ENCODE measurements at places on chromosomes 1 and 21.
A peak's percentile ranks its signal among the peaks of the same experiment; 100 is the strongest.

DNA sequence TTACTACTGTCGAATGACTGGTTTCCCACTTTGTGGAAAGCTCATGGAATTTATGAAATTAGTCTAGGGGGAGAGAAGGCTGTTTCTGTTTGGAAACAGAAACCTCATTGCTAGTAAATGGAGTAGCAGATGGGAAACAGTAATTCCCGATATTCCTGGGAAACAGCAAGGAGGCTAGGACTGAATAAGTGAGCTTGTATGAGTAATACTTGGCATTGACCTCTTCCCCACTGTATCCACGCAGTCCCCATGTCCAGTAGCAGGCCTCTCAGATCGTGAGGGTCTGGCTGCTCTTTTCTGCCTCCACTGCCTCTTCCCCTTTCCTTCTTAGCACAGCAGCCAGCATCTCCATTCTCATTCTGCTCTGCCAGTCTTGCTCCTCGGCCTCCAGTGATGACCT is 75.5 kb downstream of the PRDM2 start:
- DNase-seq, result no peak

DNA sequence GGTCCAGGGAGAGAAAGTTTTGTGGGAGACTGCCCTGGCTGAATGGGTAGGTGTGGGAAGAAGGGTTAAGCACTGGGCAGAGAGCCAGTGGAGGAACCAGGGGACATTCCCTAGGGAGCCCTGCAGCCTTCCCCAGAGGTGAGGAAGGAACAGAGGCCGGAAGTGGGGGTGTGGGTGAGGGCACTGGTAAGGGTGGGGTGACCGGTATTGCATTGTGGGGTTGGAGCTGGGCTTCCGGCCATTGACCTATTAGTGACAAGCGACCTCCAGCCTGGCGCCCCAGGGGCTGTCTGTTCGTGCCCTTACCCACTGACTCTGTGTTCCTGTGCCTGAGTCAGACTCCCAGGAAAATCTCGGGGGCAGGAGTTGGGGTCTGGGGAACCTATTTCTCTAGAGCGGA is 3.5 kb upstream of the TSPAN1 start:
- DNase-seq, result no peak

DNA sequence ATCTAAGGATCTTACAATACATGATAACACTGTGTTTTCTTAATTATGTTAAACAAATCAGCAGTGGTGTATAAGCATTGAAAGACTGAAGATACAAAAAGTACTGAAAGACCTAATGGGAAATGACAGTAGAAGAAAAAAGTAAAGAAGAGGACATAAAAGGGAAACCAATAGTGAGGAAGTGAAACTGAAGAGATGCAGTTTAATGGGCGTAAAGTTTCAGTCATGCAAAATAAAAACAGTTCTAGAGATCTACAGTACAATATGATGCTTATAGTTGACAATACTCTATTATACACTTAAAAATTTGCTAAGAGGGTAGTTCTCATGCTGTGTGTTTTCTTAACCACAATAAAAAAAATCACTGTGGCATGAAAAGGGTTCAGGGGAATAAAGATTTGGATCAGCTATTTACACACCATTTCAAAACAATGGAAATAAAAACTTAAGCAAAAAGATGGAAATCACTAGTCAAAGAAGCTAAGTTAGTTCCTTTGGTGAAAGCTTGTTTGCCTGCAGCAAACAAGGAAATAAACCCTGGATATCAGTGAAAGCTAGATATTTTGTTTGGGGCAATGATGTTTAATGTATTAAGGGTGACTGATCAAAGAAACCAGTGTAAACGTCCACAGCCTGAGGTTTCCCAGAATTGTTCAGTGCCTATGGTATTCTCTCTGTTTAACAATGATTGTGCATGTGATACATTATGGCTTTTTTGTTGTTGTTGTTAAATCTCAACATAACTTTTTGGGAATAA is 1160.8 kb upstream of the ADGRL2 start:
- no peak for DNase-seq

GRCh38 chr1:170598618-170599017 is 65.3 kb upstream of the PRRX1 start:
- DNase-seq, result no peak

- no peak for DNase-seq
These were observed 28.6 kb downstream of the KAZN start for GRCh38 chr1:14626869-14627607.

- peak; percentile 42 for DNase-seq
These were observed 21.8 kb downstream of the RSPH1 start for GRCh38 chr21:42474043-42474831.

DNA sequence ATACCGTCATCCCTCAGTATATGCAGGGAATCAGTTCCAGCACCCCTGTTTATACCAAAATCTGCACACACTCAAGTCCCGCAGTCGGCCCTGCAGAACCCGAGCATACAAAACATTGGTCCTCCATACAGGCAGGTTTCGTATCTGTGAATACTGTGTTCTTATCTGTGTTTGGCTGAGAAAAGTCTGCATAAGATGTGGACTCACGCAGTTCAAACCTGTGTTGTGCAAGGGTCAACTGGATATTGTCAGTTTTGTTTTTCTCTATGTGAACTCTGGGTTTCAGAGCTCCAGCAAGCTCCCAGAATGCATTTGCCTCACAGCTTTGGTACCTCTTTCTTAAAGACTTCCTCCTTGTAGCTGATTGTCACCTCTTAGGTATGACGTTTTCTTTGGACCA is 100.6 kb downstream of the NR5A2 start:
- no peak for DNase-seq

DNA sequence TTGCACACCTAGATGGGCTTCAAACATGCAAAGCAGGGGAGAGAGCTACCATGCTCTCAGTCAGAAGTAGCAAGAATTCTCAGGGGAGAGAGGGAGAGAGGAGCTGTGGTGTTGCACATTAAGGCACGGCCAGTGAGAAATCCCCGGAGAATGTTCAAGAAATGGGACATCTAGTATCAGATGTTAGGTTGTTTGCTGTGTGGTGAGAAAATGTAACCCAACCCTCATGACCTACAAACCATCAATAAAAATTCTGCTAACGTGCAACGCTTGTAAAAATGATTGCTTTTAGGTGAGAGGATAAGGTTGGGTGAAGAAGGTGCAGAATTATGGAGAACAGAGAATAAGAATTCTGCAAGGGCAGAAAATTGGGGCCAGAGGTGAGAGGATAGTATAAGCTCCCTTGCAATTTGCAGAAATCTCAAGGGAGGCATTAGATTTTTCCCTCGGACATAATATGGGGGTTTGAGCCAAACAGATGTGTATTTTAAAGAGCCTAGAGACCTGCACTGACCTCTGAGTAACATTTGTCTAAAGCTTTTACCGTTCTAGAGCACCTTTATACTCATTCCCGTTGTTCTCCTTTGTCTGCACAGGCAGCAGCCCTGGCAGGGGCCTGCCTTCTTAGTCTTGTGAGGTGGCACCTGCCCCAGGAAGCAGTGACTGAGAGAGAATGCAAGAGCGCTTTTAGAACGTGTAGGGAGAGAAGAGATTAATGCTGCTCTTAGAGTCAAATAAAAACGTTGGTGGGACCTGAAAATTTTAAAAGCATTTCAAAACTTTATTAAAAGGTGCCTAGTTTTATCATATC is 25.4 kb upstream of the KIAA0040 start:
- no peak for DNase-seq

GRCh38 chr21:39976800-39977199 is 109.6 kb downstream of the PCP4 start:
- DNase-seq, result no peak

- no peak for DNase-seq
These were observed 1.4 kb upstream of the MAD2L2 start for GRCh38 chr1:11682287-11682771.

DNA sequence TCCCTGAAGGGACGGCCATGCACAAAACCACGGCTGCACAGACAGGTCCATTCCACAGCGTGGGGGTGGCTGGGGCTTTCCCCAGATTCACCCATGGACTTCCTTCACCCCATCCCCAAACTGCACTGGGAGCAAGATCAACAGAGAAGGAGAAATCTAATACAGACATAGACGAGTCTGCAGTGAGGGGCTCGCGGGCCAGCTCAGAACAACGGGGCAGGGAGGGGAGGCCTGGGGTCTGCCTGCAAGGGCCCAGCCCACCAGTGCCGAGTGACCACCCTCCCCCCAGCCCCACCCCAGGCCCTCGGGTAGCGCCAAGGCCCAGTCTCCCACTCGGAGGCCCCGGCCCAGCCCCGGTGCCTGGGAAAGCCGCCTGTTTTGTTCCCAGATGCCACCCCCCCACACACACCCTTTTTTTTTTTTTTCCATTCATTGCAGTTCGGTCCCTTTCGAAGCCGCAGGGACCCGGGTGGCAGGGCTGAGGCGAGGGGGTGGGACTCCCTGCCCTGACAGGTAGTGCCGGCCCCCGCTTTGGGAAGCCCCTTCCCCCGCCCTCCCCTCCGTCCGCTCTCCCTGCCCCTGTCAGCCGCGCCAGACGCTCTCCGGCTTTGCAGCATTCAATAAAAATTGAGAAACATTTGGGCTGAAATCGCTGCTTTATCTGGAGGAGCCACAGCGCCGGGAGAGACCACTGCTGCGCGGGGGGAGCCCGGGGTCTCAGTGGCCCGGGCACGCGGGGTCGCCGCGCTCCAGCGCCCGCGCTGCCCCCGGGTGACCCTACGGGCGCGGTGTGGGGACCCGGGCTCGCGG is 543 bp upstream of the EPHB2 start:
- DNase-seq, result peak; percentile 64

DNA sequence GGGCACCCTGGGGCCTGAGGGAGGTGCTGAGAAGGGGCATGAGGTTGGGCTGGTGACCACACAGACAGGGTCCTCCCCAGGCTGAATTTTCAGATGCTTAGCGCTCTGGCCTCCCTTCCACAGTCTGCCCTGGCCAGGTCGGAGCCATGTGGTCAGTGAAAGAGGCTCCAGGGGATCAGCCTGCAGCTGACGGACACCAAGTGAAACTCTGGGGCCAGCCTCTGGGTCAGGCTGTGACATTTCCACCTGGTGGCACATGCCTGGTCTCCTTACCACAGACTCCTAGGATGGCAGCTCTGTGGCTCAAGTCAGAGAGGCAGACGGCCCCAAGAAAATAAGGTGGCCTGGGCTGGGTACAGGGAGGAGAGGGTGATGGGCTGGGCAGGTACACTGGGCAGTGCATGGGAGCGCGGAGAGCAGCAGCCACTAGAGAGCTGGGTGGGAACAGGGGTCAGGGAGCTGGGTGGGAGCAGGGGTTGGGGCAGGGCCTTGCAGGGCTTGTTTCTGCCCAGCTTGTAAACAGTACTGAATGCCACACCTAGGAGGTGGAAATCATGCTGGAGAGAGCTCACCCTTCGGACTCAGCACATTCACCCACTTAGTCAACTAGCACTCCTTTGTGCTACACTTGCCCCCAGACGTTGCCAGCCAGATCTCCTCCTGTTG is 20.7 kb upstream of the ADARB1 start:
- no peak for DNase-seq

- DNase-seq, result no peak
These were observed 182.6 kb upstream of the ARHGEF16 start for GRCh38 chr1:3271866-3272265.

DNA sequence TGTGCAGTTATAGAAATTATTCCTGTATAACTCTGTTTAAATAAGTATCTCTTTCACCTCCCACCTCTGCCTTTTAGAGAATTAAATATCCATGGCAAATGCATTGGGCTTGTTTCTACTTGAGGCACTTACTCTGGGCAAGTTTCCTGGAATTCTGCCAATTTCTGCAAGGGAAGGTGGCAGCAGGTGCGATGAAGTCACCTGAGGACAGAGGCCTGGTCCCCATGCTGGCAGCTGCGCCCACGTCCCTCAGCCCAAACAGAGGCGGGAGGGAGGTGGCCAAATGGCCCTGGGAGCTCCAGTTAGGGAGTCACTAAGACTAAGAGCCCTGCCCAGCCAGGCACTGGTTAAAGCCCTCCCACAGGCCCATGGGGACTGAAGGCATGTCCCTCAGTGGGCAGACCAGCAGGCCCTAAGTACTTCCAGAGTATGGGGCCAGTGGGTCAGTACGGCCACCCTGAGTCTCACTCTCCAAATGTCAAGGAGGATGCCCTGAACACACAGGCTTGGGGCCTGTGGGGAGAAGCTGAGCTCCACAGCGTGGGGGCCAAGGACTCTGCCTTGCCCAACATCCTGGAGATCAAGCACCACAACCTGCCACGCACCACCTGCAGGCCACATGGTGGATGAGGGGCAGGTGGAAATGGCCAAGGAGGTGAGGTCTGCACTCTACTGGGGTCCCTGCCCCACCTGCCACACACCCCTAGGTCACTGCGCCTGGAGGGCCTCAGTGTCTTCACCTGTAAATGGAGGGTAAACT is 19.4 kb downstream of the ACOT7 start:
- no peak for DNase-seq

GRCh38 chr1:213669512-213669911 is 318.3 kb upstream of the PROX1 start:
- DNase-seq, result no peak

DNA sequence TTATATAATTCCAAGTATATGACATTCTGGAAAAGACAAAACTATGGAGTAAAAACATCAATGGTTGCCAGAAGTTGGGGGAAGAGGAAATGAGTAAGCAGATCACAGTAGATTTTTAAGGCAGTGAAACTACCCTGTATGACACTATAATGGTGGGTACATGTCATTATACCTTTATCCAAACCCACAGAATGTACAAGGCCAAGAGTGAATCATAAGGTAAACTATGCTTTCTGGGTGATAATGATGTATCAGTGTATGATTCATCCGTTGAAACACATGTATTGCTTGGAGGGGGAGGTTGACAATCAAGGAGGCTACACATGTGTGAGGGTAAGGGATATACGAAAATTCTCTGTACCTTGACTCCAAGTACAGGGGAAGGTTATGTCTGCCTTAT is 862.7 kb downstream of the PLA2G4A start:
- DNase-seq, result peak; percentile 93

DNA sequence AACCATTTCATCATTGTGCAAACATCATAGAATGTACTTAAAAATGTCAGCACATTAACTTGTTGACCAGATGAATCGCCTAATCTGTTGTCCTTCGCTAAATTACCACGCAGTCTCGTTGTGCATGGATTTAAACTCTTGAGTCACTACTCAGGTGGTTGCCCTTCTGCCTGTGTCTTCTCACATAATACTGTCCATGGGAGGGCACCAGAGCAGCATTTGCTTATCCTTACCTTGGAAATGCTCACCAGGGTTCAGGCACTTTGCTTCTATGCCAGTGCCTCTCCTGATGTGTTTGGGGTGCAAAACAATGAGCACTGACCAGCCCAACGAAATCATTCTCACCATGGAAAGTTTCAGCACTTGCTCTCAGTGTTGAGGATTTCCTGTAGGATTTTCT is 559.9 kb downstream of the RWDD3 start:
- no peak for DNase-seq

DNA sequence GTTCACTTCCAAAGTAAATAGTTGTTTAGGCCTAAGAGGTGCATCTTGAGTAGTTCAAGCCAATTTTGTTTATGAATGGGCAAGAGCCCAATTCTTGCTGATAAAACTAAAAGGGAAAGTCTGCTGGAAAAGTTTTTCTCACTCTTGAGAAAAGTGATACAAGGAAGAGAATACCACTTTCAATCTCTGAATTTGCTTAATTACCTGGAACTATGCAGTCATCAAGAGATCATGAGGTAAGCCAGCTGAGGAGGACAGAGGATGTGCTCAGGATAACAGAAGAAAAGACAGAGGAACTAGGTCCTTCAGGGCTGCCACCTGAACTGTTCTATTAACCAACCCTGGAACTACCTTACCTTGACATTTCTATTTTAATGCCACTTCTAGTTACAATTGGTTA is 42.2 kb downstream of the ILDR2 start:
- no peak for DNase-seq

GRCh38 chr21:15514073-15514946 is 215.5 kb upstream of the USP25 start:
- no peak for DNase-seq

GRCh38 chr1:180815188-180815587 is 97.5 kb upstream of the KIAA1614 start:
- no peak for DNase-seq

Data from fibroblast of skin of back (primary cell).